ENCODE measurements at places on chromosomes 2 and 18.

- no peak for DNase-seq
These were observed 51.1 kb downstream of the PAPOLG start for GRCh38 chr2:60806988-60807681.

- DNase-seq, result no peak
These were observed 314 bp upstream of the SSB start for GRCh38 chr2:169798397-169798717.

DNA sequence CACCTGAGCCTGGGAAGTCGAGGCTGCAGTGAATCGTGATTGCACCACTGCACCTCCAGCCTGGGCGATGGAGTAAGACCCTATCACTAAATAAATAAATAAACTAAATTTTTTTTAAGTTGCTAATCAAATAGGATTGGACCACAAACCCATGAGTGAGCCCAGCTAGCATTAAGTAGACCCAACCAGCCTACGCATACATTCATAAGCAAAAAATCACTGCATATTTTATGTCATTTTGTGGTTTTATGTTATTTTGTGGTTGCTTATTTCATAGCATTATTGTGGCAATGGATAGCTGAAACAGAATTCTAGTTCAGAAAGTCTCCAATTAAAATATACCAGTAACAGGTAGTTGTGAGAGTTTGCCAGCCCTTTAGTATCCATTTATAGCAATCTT, 29.1 kb upstream of the ZC3H15 start:
- DNase-seq, result no peak

GRCh38 chr2:27717070-27717795, 53.5 kb downstream of the SLC4A1AP start:
- DNase-seq, result no peak

- DNase-seq, result no peak
These were observed 1240.3 kb upstream of the ACVR2A start for GRCh38 chr2:146604521-146604920.

DNA sequence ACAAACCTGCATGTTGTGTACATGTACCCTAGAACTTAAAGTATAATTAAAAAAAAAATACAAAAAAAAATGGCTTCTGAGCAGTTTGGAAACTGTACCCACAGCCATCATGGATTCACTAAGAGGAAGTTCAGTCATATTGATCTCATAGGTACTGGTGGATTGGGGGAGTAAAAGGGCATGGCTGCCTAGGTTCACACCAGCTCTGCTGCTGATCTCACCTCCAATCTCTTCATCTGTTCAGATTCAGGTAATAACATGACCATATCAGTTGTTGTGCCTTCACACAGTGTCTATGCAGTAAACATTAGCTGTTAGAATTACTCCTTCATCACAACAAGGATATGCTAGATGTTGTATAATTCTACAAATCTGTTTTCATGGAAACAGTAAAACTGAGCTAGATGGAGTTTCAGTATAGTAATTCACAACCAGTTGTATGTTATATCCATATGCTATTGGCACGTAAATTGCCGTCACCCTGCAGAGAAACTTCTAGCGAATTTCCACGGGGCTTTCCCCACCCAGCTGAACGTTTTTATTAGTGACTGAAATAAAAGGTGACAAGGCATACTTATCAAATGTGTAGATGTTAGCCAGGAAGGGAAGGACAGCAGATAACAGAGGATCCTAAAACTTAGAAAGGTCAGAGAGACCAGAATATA, 59.3 kb upstream of the ITM2C start:
- DNase-seq, result no peak

- DNase-seq, result no peak
These were observed 23.1 kb downstream of the ANXA4 start for GRCh38 chr2:69765096-69765380.

DNA sequence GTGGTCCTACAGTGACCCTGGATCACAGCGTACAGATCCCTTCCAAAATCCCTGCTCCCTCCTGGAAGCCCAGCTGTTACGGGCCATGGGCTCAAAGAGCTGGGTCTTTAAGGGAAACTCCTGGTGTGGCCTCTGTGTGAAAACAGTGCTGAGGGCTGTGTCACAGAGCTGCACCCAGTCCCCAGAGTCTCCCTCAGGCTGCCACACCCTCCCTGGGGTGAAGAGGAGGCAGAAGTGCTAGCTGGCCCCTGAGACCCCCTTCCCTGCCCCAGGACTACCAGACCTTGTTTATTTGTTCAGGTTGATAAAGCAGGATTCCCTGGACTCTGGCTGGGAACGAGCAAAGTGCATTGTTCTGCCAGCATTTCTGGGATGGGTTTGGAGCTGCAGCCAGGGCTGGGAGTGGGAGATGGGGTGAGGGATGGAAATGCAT, 7.7 kb downstream of the ATOH8 start:
- no peak for DNase-seq

DNA sequence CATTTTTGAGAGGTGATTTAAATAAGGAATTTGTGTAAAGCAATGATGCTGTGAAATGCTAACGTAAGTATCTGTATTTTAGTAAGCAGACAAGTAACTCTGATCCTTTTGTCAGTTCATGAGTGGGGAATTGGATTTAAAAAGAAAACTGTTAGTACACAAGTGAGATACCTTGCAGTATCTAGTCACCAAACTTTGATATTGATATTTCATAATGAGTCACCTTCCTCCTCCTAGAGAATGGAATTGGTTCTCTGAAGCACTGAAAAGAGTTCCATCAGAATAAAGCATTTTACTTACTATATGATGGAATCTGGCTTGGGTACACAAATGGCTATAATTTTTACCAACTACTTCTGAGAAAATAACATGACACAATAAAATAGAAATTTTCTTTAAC, 232.2 kb downstream of the ZNF804A start:
- DNase-seq, result no peak

DNA sequence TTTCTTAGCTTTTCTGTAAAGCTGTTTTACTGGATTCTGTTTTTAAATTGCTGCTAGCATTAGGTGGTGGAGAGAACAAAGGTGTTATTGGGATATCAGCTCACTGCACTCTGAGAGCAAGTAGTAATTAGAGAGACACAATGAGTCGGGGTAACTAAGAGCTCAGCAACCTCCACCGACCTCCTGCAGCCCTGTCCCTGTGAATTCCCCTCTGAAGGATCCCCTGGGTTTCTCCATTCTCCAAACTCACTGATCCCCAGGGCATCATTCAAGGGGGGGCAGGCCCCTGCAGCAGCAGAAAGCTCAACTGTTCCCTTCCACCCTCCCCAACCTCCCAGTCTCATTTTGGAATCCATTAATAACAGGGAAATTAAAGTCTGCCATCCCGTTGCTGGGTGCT, 73.0 kb downstream of the MTCL1 start:
- DNase-seq, result no peak

- no peak for DNase-seq
These were observed 8.9 kb downstream of the COX5B start for GRCh38 chr2:97654791-97655190.

GRCh38 chr2:19614066-19614465, 255.6 kb upstream of the OSR1 start:
- no peak for DNase-seq

- DNase-seq, result no peak
These were observed 5.2 kb downstream of the SKOR2 start for GRCh38 chr18:47246027-47246971.

GRCh38 chr2:179917272-179917671, 55.9 kb upstream of the ZNF385B start:
- no peak for DNase-seq

- no peak for DNase-seq
These were observed 35.7 kb downstream of the ODC1 start for GRCh38 chr2:10412380-10412779.
